Upper lobe of right lung (tissue), 1 donor: ENCODE measurements at places on chromosomes 11 and 22.
A peak's percentile ranks its signal among the peaks of the same experiment; 100 is the strongest.

GRCh38 chr11:42571131-42571877, 740.5 kb upstream of the API5 start:
- no peak for DNase-seq

DNA sequence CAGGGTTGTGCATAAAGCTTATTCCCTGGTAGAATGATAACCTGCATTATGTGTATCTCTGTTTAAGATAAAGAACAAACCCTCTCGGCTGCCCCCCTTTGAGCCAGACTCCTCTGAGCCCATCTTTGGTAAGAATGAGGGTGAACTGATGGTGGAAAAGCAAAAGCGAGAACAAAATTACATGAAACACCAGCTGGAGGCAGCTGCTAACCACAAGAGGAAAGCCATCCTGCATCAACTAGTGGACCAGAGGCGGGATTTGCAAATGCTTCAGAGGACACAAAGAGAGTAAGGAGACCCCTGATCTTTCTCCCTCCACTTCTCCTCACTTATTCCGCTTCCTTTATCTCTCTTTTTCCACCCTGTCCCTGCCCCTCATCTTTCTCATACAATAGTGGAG, 40.3 kb downstream of the CCDC81 start:
- no peak for DNase-seq

- DNase-seq, result no peak
These were observed 4.4 kb downstream of the TMEM258 start for GRCh38 chr11:61787928-61788491.

GRCh38 chr11:126501641-126502040, 146.2 kb downstream of the ST3GAL4 start:
- DNase-seq, result peak; percentile 31

GRCh38 chr11:92859156-92859690, 110.2 kb upstream of the MTNR1B start:
- DNase-seq, result no peak

- DNase-seq, result no peak
These were observed 327.4 kb downstream of the CTTN start for GRCh38 chr11:70725739-70726138.

DNA sequence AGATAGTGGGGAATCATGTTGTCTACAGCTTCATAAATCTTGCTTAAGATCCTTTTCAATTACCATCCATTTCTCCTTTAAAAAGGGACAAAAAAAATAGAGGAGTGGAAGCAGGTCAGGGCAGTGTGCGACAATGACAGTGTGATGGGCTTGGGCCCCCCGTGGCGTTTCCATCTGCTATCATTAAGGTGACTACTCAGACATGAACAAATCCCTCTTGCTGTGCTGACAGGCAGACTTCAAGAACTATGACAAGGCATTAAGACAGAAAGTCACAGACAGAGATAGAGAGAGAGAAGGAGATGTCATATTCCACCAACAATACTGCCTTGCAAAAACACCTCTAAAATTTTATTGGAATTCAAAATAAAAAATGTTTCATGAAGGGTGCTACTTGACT, 263.2 kb downstream of the DCDC1 start:
- DNase-seq, result no peak

DNA sequence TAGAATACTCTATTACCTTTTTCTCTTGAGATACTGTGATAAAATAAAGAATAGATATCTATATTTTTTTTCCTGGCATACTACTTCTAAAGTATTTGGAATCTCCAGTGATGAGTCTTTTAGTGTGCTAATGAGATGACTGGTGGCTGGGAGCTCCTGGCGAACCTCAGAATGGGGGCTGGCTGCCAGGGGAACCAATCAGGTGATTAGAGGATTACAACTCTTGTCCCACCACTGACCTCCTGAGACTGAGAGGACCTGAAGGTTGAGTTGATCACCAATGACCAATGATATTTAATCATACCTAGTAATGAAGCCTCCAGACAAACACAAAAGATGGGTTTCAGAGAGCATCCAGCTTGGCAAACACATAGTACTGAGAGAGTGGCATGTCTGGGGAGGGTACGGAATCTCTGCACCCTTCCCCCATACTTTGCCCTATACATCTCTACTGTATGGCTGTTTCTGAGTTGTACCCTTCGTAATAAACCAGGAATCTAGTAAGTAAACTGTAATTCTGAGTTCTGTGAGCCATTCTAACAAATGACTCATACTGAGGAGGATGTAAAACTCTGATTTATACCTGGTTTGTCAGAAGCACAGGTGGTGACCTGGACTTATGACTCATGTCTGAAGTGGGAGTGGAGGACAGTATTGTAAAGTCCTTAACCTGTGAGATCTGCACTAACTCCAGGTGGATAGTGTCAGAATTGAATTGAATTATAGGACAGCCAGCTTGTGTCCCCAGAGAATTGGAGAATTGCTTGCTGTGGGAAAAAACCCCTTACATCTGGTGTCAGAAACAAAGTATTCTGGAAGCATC, 325.3 kb upstream of the LRRC4C start:
- DNase-seq, result no peak

GRCh38 chr11:57407010-57407920, 16.8 kb upstream of the PRG2 start:
- DNase-seq, result no peak

- no peak for DNase-seq
These were observed 78.9 kb downstream of the CELSR1 start for GRCh38 chr22:46458525-46458924.

GRCh38 chr11:1858576-1858975, 5.7 kb downstream of the LSP1 start:
- DNase-seq, result no peak

DNA sequence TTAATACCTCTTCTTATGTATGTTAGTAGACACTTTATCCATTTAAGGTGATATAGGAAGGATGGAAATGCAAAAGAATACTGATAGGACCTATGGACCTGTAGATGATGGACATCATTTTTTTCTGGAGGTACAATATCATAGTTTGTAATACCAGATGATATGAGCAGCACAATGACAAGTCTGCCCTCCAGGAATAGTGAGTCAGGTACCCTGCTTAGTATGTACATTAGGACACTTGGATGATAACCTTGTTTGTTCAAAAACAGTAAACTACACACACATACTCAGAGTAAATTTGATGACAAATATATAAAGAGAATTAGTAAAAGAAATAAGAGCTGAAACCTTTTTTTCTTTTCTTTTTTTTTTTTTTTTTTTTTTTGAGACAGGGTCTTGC, 58.7 kb upstream of the B3GNT6 start:
- no peak for DNase-seq

DNA sequence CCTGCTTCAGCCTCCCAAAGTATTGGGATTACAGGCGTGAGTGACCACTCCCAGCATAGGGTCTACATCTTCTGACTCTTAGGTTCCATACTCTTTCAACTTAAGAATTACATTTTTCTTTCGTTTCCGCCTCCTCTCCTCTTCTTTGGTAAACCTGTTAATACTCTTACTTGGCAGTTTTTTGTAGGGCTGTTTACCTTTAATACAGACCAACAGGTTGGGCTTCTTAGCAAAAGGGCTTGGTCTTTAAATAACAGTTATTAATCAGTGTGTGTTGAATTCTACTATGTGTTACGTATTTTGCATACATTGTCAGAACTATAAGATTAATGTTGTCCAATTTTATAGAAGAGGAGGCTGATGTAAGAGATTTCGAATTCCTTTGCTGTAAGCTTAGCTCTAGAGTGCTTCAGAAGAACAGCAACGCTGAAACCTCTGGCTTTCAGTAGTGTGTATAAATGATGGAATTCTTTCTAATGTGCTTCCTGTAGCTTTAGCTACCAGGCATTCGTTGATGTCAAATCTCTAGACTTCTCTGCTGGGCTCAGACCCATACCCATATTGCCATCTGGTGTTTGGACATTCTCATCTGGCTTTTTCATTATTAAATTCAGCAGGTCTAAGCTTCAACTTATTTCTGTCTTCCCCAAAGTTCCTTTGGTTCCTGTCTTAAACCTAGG, 3.1 kb downstream of the FDX1 start:
- no peak for DNase-seq

GRCh38 chr11:67167091-67167490, 48.0 kb downstream of the KDM2A start:
- no peak for DNase-seq

- peak; percentile 54 for DNase-seq
These were observed 6.3 kb downstream of the UPB1 start for GRCh38 chr22:24501301-24502005.

- no peak for DNase-seq
These were observed 908.6 kb downstream of the NTM start for GRCh38 chr11:132278801-132279574.

DNA sequence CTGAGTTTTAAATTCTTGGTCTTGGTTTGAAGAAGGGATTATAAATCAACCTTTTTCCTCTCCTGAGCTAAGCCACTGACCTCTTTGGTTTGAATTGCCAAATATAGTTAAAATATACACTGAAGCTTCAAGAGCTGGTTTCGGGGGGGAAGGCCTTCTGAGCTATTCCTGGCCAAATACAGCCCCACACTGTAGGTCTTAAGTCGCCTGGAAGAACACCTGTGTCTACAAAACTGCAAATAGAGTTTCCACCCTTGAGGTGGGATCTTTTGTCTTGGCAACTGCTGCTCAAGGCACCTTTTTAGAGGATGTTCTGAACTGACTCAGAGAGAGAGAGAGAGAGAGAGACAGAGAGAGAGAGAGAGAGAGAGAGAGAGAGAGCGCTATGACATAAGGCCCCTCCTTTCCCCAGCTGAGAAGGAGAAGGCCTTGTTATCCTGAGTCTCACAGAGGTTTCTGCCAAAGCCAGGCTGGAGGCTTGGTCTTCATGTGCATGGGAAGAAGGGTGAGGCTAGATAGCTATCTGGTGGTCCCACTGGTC, 5.5 kb downstream of the ADM start:
- DNase-seq, result no peak

- DNase-seq, result no peak
These were observed 201.6 kb downstream of the DSCAML1 start for GRCh38 chr11:117595440-117595839.

DNA sequence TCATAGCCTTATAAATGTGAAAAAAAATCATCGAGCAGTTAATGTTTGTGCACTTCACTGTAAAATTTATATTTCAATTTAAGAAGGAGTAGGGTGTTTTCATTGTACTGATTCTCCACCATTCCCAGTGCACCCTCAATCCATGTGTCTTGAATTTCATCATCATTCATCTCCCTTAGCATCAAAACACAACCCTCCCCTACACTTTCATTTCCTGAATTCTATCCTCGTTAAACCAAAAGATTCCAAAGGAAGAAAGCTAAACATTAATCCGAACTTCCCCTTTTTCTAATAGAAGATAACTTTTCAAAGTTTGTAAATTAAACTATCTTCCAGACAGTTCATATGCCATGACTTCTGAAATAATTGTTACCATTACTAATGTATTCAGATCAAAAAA, 34.1 kb upstream of the OR8B8 start:
- DNase-seq, result no peak

- no peak for DNase-seq
These were observed 279.9 kb upstream of the B3GAT1 start for GRCh38 chr11:134691985-134692384.

GRCh38 chr11:125239585-125240560, 75.3 kb downstream of the PKNOX2 start:
- DNase-seq, result no peak

- DNase-seq, result no peak
These were observed 3.9 kb downstream of the CSTF3 start for GRCh38 chr11:33157103-33158027.

DNA sequence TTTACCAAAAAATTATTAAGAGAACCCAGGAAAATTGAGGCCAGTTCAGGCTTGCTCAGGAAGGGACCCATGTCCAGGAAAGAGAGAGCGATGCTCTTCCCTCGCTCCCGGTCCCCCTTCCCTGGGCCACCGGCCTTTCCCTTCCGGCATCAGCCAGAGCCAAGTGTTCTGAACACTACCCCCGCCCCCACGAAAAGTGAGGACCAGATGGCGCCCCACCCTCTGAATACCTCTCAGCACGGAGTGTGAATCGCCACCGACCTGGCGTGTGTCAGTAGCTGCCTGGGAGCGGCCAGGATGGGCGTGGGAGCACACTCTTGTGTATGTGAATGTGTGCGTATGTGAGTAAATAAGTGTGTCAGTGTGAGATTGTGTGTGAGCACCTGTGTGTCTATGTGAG, 20.2 kb downstream of the RPS6KA4 start:
- DNase-seq, result no peak

- DNase-seq, result no peak
These were observed 300.0 kb upstream of the DDI1 start for GRCh38 chr11:103736315-103737036.

DNA sequence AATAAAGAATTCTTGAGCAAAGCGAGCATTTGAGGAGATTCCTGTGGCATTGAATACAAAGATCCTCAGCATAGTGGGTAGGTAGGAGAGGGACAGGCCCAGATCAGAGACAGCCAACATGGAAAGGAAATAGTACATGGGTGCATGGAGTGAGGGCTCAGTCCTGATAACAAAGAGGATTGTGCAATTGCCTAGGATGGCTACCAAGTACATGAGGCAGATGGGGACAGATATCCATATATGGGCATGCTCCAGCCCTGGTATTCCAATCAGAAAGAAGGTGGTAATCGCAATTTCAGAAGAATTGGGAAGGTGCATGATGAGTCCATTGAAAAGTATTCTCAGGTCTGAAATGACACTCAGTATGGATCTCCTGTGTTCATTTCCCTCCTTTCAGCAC, 8.6 kb downstream of the OR51T1 start:
- no peak for DNase-seq

DNA sequence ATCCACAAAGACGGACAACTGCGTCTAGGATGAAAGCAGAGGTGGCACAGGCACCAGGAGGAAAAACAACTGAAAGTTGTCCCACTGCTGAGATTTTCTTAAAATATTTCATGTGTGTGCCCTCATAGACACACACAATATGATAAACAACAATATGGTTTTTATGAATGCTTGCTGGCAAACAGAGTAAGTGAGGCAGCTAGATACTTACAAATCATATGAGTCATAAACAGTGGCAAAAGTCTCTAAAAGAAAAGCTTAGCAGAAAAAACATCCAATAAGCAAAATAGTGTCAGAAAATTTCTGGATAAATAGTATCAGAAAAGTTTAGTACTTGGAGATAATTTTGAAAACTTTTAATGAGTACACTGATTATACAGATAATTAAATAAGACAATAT, 101.2 kb upstream of the DDI1 start:
- DNase-seq, result no peak

- no peak for DNase-seq
These were observed 124.2 kb upstream of the PITPNB start for GRCh38 chr22:28043266-28043665.

DNA sequence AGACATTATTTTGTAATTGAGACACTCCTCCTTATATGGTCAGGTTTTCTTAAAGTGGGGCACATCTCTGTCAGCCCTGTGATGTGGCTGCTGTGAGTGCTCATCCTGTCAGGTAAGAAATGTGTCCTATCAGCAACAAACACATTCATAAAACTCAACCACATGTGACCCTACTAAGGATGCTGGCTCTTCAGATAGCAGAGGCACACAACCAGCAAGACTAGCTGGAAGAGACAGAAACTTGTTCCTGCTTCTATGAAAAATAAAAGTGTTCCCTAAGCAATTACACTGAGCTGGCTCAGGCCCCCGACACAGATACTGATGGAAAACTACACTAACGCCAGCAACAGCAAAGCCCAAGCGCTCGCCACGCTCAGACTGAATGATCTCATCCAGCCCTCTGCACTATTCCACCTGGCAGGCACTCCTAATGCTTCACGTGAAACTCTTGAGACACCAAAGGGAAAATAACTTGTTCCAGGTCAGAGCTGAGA, 49.8 kb upstream of the CYP2D6 start:
- no peak for DNase-seq

GRCh38 chr11:68127714-68128681, 6.8 kb upstream of the CHKA start:
- peak; percentile 90 for DNase-seq
